ENCODE measurements at places on chromosomes 6 and 20. TPM values are rescaled to one million over a fixed set of nuclear protein-coding genes. Genes with fewer than 3 reads are reported as not detected.

Gene RNF182
- total RNA-seq = not detected

Gene SLC52A3
- not detected for total RNA-seq

Gene LKAAEAR1
- not detected for total RNA-seq

Gene SLC24A3
- total RNA-seq = 0.15 TPM

Gene SLC22A2
- total RNA-seq = not detected

Gene RIMS4
- 0.59 TPM for total RNA-seq

Gene BNIP5
- total RNA-seq = not detected

Gene ZSCAN23
- total RNA-seq = 0.94 TPM

Gene FRMD1
- total RNA-seq = not detected

Gene TUBB1
- not detected for total RNA-seq

Gene GLP1R
- total RNA-seq = not detected

Data from smooth muscle cell of the coronary artery (primary cell).